ENCODE measurements at places on chromosomes 5 and 9.

- H3K4me3 ChIP-seq: no peak overlapping the region
- no peaks in the 10 kb centered on the region for H3K27me3 ChIP-seq
- no peaks in the 10 kb centered on the region for H3K4me1 ChIP-seq
These were observed 42.8 kb upstream of the F2R start for GRCh38 chr5:76673125-76673524.

DNA sequence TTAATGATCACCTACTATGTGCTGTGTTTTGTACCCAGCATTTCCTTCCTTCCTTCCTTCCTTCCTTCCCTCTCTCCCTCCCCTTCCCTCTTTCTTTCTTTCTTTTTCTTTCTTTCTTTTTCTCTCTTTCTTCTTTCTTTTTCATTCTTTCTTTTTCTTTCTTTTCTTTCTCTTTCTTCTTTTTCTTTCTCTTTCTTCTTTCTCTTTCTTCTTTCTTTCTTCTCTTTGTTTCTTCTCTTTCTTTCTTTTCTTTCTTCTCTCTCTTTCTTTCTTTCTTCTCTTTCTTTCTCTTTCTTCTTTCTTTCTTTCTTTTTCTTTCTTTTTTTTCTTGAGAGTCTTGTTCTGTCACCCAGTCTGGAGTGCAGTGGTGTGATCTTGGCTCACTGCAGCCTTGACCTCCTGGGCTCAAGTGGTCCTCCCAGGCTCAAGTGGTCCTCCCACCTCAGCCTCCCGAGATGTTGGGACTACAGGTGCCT lies 165.7 kb upstream of the MVB12B start:
- H3K4me1 ChIP-seq: no peaks in the 10 kb centered on the region
- DNase-seq: no peak
- no peaks in the 10 kb centered on the region for H3K36me3 ChIP-seq
- no peak overlapping the region for H3K27ac ChIP-seq
- no peak overlapping the region for H3K4me3 ChIP-seq

- peak overlapping the region; percentile 74 for H3K4me3 ChIP-seq
- H3K4me1 ChIP-seq: peaks cover 38% of the 10 kb centered on the region
- H3K27ac ChIP-seq: no peak overlapping the region
- no peaks in the 10 kb centered on the region for H3K36me3 ChIP-seq
- H3K27me3 ChIP-seq: peaks cover 54% of the 10 kb centered on the region
- no peak for DNase-seq
These were observed 2.1 kb downstream of the ADAMTS2 start for GRCh38 chr5:179343021-179343718.

- peak; percentile 81 for DNase-seq
- H3K4me1 ChIP-seq: peaks cover 14% of the 10 kb centered on the region
- H3K4me3 ChIP-seq: peak overlapping the region; percentile 63
- peak overlapping the region; percentile 71 for H3K27ac ChIP-seq
- no peaks in the 10 kb centered on the region for H3K27me3 ChIP-seq
These were observed 15.4 kb downstream of the CCL28 start for GRCh38 chr5:43396762-43397304.

DNA sequence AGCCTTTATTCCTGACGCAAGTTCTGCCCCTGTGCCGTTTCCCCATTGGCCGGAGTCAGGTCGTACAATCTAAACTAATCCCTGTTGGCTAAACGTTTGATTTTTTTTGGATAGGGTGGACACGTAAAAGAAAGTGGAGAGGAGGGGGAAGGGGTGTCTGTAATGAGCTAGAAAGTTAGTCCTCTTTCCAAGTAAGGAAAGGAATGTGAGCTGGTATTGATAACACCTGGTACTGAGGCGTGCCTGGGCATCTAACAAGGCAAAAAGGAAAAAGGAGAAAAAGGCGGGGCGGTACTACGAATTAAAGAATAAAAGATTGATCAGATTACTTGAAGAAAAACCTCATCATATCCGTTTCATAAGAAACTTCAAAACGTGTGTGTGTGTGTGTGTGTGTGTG lies 665.2 kb downstream of the ANXA1 start:
- no peaks in the 10 kb centered on the region for H3K4me1 ChIP-seq
- H3K27me3 ChIP-seq: no peaks in the 10 kb centered on the region
- no peak overlapping the region for H3K27ac ChIP-seq
- no peak for DNase-seq
- no peak overlapping the region for H3K4me3 ChIP-seq

- H3K27ac ChIP-seq: no peak overlapping the region
- no peaks in the 10 kb centered on the region for H3K27me3 ChIP-seq
- no peak overlapping the region for H3K4me3 ChIP-seq
- H3K4me1 ChIP-seq: peaks cover 28% of the 10 kb centered on the region
- H3K36me3 ChIP-seq: peaks cover 7% of the 10 kb centered on the region
These were observed 23.2 kb downstream of the DAP start for GRCh38 chr5:10737880-10738279.

- no peak overlapping the region for H3K4me3 ChIP-seq
- H3K4me1 ChIP-seq: peaks cover 20% of the 10 kb centered on the region
- no peaks in the 10 kb centered on the region for H3K36me3 ChIP-seq
- H3K27me3 ChIP-seq: no peaks in the 10 kb centered on the region
- peak; percentile 75 for DNase-seq
- peak overlapping the region; percentile 27 for H3K27ac ChIP-seq
These were observed 44.4 kb upstream of the SMAD5 start for GRCh38 chr5:136087961-136088871.

GRCh38 chr5:7897014-7897600 lies 28.2 kb downstream of the MTRR start:
- H3K36me3 ChIP-seq: peaks cover 95% of the 10 kb centered on the region
- no peaks in the 10 kb centered on the region for H3K27me3 ChIP-seq
- no peak overlapping the region for H3K4me3 ChIP-seq
- DNase-seq: no peak

DNA sequence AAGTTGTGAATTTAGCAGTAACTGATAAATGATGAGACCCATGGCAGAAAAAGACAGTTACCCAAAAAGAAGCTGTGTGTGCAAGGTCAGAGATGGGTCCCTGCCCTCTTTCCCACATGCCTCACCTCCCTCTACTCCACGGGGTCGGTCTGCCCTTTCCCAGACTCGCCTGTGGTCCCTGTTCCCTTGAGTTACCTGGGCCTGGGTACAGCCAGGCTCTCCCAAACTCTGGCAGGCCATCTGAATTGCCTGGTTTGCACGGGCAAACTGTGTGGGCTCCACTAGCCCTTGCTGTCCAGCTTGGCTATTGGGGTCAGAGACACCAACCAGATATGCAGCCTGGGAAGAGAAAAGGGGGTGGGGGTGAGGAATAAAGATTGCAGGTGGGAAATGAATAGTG lies 18.4 kb upstream of the TPM2 start:
- H3K27me3 ChIP-seq: no peaks in the 10 kb centered on the region
- H3K4me1 ChIP-seq: no peaks in the 10 kb centered on the region
- H3K36me3 ChIP-seq: peaks cover 98% of the 10 kb centered on the region
- H3K27ac ChIP-seq: no peak overlapping the region
- no peak overlapping the region for H3K4me3 ChIP-seq
- no peak for DNase-seq

GRCh38 chr9:135620558-135620957 lies 18.8 kb downstream of the GLT6D1 start:
- DNase-seq: no peak
- H3K27ac ChIP-seq: no peak overlapping the region
- peaks cover 38% of the 10 kb centered on the region for H3K27me3 ChIP-seq
- no peaks in the 10 kb centered on the region for H3K36me3 ChIP-seq

DNA sequence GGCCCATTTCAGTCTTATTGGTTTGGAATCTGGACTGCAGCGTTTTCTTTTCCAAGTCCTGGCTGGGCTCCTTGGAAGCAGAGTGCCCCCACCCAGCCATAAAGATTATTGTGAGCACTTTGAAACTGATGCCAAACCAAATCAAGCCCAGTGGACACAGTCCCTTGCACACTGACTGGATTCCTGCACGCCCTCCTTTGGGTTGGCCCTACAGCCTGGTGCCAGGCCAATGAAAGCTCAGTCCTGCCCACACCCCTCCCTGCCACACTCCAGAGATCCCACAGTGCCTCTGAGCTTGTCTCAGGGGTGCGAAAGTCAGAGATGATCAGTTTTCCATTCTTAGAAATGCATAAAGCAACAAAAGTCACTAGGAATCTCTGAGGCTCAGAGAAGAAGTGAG lies 181.9 kb downstream of the CETN3 start:
- DNase-seq: no peak
- no peaks in the 10 kb centered on the region for H3K27me3 ChIP-seq
- no peaks in the 10 kb centered on the region for H3K4me1 ChIP-seq
- no peak overlapping the region for H3K4me3 ChIP-seq
- H3K36me3 ChIP-seq: no peaks in the 10 kb centered on the region
- no peak overlapping the region for H3K27ac ChIP-seq

GRCh38 chr5:108650997-108651396 lies 96.7 kb upstream of the FER start:
- no peak for DNase-seq
- peaks cover 3% of the 10 kb centered on the region for H3K4me1 ChIP-seq
- peaks cover 3% of the 10 kb centered on the region for H3K27me3 ChIP-seq
- no peak overlapping the region for H3K4me3 ChIP-seq

- no peak for DNase-seq
- no peak overlapping the region for H3K4me3 ChIP-seq
- no peaks in the 10 kb centered on the region for H3K4me1 ChIP-seq
These were observed 165.3 kb upstream of the SLC27A6 start for GRCh38 chr5:128799945-128800344.

GRCh38 chr9:27333241-27334052 lies 36.5 kb upstream of the EQTN start:
- no peak for DNase-seq
- peaks cover 21% of the 10 kb centered on the region for H3K4me1 ChIP-seq
- peaks cover 6% of the 10 kb centered on the region for H3K36me3 ChIP-seq
- H3K27me3 ChIP-seq: no peaks in the 10 kb centered on the region
- H3K4me3 ChIP-seq: no peak overlapping the region

- peak overlapping the region; percentile 92 for H3K4me3 ChIP-seq
- H3K27ac ChIP-seq: peak overlapping the region; percentile 99
- peaks cover 43% of the 10 kb centered on the region for H3K4me1 ChIP-seq
- H3K27me3 ChIP-seq: no peaks in the 10 kb centered on the region
These were observed 960 bp downstream of the CANX start for GRCh38 chr5:179699616-179700237.

DNA sequence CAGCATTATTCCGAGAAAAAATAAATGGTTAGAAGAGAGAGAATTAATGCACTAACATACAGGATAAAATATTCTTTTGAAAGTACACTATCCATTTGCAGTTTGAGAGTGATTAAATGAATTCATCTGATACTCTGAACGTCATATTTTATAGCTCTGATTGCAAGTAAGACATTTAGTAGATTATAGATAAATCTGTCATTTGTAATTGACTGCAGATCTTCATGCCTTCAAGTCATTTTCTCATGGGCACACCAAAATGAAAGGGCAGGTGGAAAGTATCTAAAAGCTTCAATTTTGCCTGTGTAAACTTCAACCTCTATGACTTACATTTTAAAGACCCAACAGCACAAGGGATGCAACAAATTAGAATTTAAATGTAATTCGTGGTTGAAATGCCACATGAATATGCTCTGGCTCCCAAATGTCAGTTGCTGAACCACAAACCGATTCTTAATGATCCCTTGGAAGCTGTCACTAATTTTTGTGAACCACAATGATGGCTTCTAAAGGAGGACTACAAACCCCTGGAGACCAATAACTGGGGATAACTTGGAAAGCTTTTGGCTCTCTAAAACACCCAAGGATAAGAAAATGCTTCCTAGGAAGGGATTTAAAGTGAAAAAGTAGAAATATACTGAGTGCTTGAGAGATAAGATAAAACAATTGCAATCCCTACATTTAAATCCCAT lies 3.9 kb downstream of the TYRP1 start:
- DNase-seq: no peak
- H3K4me1 ChIP-seq: no peaks in the 10 kb centered on the region
- H3K27ac ChIP-seq: no peak overlapping the region
- no peak overlapping the region for H3K4me3 ChIP-seq

DNA sequence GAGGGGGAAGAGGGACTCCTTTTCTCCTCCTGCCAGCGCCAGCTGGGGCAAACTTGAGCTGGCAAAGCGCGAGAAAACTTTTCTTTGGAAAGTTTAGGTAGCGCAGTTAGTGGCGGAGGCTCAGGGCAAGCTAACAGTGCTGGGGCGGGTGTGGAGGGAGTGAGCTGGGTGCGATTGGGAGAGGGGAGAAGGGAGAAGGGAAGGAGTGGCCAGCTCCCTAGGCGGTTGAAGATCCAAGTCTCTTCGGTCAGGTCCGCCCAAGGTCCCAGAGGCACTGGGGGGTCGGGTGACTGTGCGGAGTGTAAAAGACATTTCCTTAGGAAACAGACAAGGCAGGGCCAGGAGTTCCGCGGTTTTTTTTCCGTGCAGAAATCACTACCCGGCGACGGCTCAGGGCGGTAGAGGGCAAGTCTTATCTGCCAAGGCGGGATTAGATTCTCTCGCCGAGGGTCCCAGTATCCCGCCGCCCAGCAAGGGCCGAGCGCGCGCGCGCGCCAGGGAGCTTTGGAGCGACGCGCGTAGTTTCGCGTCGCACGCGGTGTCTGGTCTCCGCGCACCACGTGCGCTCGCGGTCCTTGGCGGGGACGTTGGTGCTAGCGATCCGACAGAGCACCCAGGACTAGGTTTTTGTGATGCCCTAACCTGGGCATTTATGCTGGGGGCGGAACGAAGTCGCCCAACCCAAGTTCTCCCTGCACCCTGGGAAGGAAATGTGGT lies 33.6 kb upstream of the NFIB start:
- DNase-seq: no peak
- peaks cover 17% of the 10 kb centered on the region for H3K27me3 ChIP-seq
- H3K36me3 ChIP-seq: no peaks in the 10 kb centered on the region
- peaks cover 79% of the 10 kb centered on the region for H3K4me1 ChIP-seq

GRCh38 chr9:90331826-90332575 lies 310.6 kb downstream of the DIRAS2 start:
- no peaks in the 10 kb centered on the region for H3K4me1 ChIP-seq
- no peaks in the 10 kb centered on the region for H3K36me3 ChIP-seq
- no peak for DNase-seq
- no peak overlapping the region for H3K27ac ChIP-seq
- peaks cover 5% of the 10 kb centered on the region for H3K27me3 ChIP-seq

GRCh38 chr9:124502711-124503702 lies 4.2 kb downstream of the NR5A1 start:
- H3K27me3 ChIP-seq: peaks cover 76% of the 10 kb centered on the region
- no peaks in the 10 kb centered on the region for H3K36me3 ChIP-seq
- H3K27ac ChIP-seq: no peak overlapping the region
- H3K4me1 ChIP-seq: peaks cover 22% of the 10 kb centered on the region
- H3K4me3 ChIP-seq: no peak overlapping the region
